ENCODE measurements at places on chromosomes 13 and 19.

GRCh38 chr13:84810781-84811180, 928.5 kb upstream of the SLITRK1 start:
- no peak for DNase-seq

DNA sequence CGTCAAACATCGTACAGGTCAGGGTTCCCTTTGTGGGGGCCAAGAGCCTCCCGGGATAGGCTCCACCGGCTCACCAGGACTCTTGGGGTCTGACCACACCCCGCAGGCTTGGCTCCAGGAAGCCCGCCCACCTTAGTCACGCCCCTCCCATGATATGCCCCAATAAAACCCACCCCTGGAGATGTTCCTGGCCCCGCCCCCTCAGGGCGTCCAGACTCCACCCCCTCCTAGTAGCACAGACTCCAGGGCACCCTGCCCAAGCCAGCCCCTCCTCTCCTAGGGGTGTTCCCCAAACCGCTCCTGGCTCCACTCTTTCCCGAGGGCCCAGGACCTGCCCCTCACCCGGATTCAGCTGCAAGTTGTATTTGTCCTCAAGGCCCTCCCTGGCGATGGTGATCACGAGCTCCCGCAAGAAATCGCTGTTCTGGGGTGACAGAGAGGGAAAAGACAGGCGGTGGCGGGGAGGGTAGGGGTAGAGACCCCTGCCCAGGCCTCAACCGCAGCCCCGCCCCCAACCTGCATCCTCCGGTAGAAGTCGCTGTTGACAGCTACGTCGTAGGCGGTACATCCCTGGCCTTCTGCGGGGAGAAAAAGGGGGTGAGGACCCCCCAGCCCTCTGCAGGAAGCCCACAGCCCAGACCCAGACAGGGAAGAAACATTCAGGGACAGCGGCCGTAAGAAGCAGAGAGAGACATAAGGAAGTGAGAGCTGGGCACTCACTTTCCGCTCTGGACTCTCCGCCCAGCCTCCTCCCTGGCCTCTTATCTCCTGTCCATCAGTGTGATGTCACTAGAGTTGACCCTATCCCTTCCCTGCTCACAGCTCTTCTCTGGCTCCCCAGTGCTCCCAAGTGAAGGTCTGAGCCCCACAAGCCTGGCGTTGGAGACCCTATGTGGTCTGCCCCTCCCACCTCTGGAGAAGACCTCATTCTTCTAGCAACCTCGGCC, 3.9 kb downstream of the PIH1D1 start:
- no peak for DNase-seq

DNA sequence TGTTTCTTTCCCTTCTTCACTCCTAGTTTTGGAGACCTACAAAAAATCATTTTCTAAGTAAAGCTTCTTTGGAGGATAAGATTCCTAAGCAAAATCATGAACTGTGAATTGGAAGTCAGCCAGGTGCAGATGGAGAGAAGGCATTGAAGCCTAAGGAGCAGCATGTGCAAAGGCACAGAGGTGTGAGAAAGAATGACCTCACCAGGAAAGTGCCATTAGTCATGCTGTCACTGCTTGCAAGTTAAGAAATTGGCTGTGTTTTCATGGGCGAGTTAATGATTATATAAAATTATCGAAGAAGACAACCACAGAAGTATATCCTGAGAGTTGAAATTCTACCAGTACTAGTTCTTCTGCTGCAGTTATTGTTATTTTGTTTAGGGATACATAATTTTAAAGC, 80.3 kb upstream of the KLHL1 start:
- DNase-seq: no peak

GRCh38 chr19:53780506-53780905, 43.6 kb downstream of the NLRP12 start:
- no peak for DNase-seq

DNA sequence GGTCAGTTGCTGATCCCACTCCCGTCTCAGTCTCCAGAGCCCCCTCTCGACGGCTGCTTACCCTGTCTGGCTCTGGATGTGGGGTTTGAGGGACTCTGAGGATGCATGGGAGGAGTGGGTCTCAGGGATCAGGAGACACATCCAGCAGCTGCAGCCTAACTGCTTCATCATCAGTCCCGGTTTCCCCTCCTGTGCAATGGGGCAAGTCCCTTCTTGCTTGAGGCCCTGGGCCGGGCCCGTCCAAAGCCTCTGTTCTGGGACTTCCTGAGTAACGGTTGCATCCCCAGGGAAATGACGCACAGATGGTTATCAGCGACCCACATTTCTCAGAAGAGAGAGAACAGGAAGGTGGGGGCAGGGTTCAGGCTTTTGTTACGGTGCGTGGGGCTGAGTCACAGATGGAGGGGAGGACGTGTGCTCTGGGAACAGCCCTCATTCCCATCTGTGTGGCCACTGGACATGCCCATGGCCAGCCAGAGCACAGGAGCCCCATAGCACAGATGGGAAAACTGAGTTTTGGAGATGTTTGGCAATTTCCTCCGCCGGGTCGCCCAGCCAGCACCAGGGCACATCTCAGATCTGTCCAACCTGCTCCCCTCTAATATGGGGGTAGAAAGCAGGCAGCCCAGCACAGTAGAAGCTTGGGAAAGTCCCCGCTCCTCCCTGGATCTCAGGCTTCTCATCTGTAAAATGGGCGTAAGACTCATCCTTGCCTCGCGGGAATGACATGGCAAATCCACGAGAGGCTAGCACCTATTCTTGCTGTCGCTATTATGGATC, 19.3 kb downstream of the GNA15 start:
- peak; percentile 62 for DNase-seq

DNA sequence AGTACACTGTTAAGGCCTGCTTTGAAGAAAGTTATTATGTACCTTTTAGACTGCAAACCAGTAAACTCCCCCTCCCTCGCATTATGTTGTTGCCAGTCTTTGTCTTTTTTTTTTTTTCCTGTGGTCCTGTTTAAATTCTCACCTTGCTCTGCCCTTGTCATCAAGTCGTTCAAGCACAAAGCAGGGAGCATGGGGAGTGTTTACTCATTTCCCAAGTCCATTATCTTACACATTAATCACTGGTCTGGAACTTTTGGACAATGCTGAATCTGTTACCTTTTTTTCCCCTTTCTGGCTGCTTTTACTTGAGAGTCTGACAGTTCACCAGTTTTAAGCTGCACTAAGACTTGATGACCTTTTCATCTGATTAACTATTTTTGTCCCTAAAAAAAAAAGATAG, 108.2 kb downstream of the DACH1 start:
- DNase-seq: no peak

DNA sequence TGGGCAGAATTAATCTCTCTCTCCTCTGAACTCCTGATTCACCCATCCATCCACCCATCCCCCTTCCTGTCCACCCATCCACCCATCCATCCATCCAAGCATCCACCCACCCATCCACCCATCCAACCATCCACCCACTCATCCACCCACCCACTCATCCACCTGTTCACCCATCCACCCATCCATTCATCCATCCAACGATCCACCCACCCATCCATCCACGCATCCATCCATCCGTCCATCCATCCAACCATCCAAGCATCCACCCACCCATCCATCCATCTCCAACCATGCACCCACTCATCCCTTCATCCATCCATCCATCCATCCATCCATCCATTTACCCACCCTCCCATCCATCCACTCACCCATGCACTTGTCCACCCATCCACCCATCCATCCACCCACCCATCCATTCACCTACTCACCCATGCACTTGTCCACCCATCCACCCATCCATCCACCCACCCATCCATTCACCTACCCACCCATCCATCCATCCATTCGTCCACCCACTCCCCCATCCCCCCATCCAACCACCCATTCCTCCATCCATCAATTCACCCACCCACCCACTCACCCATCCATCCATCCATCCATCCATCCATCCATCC, 18.7 kb downstream of the MEX3D start:
- DNase-seq: no peak

- DNase-seq: no peak
Measured at GRCh38 chr13:111907341-111907880, 159.5 kb upstream of the SOX1 start.

DNA sequence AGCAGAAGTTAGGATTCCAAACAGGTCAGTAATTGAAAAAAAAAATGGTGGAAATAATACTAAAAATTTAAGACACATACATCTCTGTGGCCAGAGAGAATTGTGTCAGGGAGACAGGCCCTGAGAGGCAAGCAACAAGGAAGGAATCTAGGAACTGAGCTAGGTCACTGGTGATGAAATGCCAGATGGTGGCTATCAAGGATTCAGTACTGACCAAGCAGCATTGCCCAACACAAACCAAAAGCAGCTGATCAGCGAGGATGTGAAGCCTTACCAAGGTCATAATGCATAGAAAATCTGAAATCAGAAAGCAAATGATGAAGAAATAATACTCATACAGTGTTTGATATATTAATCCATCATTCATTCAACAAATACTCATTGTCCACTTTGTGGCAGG, 905.0 kb downstream of the GPC5 start:
- DNase-seq: no peak

DNA sequence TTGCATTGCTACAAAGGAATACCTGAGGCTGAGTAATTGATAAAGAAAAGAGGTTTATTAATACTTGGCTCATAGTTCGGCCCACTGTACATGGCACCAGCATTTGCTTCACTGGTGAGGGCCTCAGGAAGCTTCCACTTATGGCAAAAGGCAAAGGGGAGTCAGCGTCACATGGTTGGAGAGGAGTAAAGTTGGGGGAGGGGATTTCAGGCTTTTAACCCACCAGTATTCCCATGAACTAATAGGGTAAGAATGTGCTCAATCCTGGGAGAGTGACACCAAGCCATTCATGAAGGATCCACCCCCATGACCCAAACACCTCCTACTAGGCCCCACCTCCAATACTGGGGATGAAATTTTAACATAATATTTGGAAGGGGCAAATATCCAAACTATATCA, 82.5 kb upstream of the MYCBP2 start:
- DNase-seq: no peak

DNA sequence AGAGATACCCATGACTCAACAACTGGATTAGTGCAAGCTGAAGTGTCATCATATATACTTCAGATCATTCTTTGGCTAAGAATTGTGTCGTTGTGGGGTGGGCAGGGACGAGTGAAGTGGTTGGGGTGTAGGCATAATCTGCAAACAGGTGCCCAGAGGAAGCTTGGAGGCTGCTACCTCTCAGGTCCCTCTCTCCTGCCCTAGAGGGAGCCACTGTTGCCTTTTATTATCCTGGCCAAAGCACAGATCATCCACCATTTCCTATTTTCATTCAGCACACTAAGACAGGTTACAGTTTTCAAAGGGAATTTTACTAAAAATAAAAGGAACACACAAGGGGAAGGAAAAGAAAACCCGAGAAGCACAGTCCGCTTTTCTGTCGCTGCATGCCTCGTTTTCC, 126.6 kb downstream of the HS6ST3 start:
- DNase-seq: no peak

- peak; percentile 68 for DNase-seq
Measured at GRCh38 chr19:924553-925086, 1.2 kb upstream of the ARID3A start.
